ENCODE measurements at places on chromosomes 4 and X.

GRCh38 chrX:85391878-85392238, 12.4 kb upstream of the POF1B start:
- DNase-seq: no peak

DNA sequence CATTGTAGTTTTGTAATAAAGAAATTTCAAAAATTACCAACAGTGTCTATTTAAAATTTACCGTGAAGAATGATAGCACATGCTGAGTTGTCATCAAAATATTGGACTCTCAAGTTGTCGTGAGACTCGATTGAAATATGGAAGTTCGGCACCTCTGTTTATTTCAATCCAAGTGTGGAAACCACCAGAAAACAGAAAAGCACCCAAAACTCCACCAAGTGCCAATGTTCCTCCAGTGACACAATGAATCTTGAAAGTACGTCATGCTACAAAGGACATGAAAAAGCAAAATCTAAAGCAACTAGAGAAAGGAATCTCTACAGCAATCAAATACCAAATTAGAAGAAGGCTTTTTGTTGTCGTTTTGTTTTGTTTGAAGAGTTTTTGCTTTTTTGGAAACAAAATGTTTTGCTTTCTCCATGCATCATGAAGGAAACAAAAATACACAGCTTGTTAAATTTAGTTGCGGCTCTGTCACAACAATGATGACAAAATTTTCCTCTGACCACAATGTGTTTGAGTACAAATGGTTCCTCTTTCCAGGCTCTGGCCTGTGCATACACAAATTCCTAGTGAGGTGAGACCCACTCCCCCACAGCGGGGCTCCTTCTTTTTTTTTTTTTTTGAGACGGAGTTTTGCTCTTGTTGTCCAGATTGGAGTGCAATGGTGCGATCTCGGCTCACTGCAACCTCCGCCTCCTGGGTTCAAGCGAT, 9.6 kb upstream of the IL13RA1 start:
- DNase-seq: no peak

GRCh38 chr4:9980898-9981297, 40.4 kb downstream of the SLC2A9 start:
- no peak for DNase-seq

DNA sequence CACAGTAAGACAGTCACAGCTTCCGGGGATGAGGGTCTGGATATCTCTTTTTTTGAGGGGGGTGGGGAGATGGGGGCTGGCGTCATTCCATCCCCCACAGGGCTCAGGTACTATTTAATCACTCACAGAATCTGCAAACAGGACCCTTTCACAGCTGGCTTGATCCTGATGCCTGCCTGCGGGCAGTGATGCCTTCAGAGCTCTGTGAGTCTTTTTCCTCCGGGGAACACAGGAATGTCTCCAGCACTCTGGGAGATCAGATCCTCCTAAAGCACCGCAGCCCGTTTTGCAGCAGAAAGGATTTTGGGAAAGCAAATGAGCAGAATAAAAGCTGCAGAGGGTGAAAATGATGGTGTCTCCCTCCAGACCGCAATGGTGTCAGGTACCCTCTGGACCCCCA, 13.2 kb upstream of the SHOX start:
- DNase-seq: no peak

GRCh38 chr4:128461291-128462102, 173.9 kb upstream of the PGRMC2 start:
- peak; percentile 71 for DNase-seq

DNA sequence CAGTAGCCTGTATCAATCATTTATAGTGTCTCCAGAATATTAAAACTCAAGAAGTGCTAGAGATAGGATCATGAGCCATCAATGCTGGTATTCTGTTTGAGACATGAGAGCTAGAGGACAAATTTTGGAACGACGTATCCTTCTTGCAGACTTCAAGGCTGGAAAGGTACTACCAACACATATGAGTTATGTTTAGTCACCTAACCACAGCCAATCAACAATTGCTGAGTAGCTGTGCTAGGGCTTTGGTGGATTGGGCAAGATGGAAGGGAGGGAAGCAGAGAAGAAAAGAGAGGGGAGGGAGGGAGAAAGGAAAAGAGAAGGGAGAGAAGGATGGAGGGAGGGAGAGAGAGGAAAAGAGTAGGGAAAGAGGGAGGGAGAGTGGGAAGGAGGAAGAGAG, 21.6 kb upstream of the RAI2 start:
- DNase-seq: no peak

GRCh38 chr4:109011241-109012026, 248.6 kb upstream of the ETNPPL start:
- DNase-seq: no peak

- DNase-seq: no peak
Measured at GRCh38 chrX:19866626-19867410, 20.6 kb downstream of the SH3KBP1 start.

DNA sequence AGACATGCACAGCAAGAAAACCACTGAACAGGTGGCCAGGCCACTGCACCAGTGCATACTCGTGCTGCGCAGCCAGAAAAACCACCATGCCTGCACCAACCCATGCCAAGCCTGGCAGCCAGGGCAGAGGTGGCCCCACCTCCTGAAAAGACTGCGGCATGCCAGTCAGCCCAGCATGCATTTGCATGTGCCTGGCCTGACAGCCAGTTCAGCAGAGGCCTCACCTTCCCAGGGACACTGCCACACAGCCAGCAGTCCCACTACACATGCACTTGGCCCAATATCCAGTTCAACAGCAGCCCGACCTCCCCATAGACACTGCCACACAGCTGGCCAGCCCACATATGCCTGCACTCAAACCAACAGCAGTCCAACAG, 43.5 kb upstream of the DDX60 start:
- DNase-seq: no peak

GRCh38 chrX:21993265-21993664, 38.9 kb upstream of the PHEX start:
- DNase-seq: no peak

- no peak for DNase-seq
Measured at GRCh38 chrX:64427787-64428186, 32.5 kb upstream of the MTMR8 start.

DNA sequence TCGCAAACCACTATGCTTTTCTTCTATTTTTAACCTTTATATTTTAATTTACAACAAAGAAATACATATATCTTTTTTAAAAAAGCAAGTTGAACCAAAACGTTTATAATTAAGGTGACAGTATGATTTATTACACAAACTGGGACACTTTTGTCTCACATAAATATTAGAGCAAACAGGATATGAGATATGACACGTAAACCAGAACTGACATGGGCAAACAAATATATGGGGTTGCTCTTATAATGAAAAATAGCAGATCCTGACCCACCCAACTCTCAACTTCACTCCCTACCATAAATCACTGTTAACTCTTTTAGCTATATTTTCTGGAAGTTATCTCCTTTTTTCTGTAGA, 177.0 kb upstream of the EDNRA start:
- DNase-seq: no peak

- DNase-seq: no peak
Measured at GRCh38 chr4:30836231-30836630, 116.1 kb downstream of the PCDH7 start.

DNA sequence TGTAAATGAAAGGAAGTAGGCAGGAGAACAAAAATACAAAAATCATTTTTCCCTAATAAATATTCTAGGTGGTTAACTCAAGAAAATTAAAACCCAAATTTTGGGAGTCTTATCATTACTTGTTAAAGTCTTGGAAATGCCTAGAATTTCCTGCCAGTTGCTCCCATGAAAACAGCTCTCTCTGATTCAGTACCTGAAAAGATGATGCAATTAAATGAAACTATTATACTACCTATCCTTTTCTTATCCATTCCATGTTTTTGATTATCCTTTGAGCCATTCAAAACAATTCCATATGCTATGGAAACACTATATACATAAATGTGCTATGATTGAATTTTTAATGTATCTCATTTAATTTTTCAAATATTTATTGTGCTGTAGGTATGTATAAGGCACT, 50.5 kb upstream of the AMELX start:
- DNase-seq: no peak

GRCh38 chr4:139715746-139716391, 50.2 kb downstream of the MGST2 start:
- DNase-seq: no peak

- DNase-seq: no peak
Measured at GRCh38 chr4:160877087-160877790, 1286.6 kb downstream of the FSTL5 start.

DNA sequence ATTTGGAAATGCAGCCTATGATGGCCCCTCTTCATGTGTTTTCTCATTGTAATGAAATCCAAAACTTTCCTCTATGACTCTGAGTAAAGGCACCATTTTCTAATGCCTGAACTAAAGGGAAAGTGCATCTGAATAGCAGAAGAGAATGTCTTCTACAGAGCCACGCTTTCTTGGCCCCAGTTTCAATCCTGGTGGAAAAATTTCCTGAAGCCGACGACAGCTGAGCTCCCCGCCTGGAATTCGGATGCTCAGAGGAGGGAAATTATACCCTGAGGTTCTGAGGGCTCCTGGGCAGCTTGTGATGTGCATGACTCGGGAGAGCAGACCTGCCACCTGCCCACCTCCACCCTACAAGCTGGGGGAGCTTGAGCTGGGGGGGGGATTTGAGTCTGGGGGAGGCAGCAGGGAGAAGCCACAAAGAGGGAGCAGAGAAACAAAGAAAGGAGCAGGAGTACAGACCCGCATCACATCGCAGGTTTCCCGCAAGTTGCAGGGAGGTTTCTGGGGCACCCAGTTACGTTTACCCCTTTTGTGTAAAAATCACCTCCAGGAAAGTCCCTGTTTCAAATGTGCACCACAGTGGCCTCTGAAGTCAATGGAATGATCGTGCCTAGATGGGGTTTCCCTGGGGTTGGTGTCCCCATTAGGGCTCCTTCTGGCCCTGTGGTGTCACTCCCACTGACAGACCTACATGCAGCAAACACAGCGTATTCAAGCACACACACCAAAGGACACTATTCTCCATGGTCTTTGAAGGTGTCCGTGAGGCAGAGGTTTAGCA, 145.6 kb upstream of the RBPJ start:
- DNase-seq: no peak

DNA sequence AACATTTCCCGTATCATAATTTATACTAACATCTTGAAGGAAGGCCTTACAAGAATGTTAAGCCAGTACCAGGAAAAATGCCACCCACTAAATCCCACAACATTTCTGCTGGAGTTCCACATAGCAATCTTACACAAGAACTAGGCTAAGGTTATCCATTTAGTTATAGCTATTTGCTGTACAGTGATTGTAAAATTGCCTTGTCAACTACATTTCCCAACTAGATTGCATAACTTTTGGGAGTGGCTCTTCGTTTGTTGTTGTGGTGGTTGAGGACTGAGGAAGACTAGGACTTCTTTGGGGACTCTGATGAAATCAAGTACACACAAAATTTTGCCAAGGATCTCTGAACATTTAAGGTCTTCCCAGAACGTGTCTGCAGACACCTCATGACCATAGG, 8.0 kb downstream of the IBSP start:
- no peak for DNase-seq

GRCh38 chr4:17258106-17258505, 253.8 kb downstream of the QDPR start:
- DNase-seq: no peak

DNA sequence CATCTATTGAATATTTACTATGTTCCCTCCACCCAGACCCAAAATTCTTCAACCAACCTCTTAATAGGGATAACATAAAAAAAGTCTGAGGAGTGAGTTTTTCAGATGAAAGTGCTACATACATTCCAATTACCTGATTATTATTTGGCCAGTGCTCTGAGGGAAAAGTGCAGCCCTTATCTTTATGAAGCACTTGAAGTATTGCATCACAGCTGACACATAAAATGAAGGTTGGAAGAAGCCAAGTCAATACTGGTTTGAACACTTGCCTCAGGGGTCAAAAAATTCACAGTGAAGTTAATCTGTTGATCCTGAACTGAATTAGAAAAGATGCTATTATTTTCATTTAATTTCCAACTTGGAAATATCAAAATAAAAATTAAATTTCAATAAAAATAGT, 498.9 kb downstream of the INPP4B start:
- DNase-seq: no peak

- DNase-seq: no peak
Measured at GRCh38 chr4:186097386-186097785, 7.1 kb upstream of the FAM149A start.

- DNase-seq: no peak
Measured at GRCh38 chrX:101347859-101348451, 587 bp downstream of the TIMM8A start.

- no peak for DNase-seq
Measured at GRCh38 chrX:39830414-39830813, 267.3 kb downstream of the BCOR start.

GRCh38 chr4:163269869-163270268, 62.5 kb downstream of the NPY1R start:
- no peak for DNase-seq

GRCh38 chr4:108650212-108651013, at the start of gene OSTC:
Gene OSTC, plus strand, starts transcription at chr4:108650599. Its CDS starts 57 bp downstream, at chr4:108650656.
- peak; percentile 88 for DNase-seq

- DNase-seq: no peak
Measured at GRCh38 chr4:57494821-57495220, 384.6 kb upstream of the IGFBP7 start.

GRCh38 chrX:30702736-30703135, 49.5 kb downstream of the GK start:
- DNase-seq: peak; percentile 68

DNA sequence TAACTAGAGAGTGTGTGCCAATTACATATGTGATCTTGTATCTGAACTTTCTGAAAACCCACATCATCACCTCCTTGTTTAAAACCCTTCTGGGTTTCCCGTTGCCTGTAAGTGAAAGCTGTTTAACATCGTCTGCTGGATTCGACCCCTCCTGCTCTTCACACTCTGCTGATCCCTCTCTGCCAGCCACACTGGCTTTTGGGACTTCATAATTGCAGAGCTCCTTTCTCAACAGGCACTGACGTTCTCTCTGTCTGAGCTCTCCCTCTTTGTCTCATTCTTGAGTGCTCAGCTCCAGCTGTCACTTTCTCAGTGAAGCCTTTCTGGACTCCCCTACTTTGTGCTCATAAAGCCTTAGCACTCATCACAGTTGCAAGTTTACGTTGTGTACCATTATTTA, 153.9 kb downstream of the CEP135 start:
- DNase-seq: no peak

DNA sequence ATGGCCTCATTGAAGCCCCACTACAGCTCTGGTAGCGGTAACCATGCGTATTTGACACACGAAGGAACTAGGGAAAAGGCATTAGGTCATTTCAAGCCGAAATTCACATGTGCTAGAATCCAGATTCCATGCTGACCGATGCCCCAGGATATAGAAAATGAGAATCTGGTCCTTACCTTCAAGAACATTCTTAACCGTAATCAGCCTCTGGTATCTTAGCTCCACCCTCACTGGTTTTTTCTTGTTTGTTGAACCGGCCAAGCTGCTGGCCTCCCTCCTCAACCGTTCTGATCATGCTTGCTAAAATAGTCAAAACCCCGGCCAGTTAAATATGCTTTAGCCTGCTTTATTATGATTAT, 876 bp downstream of the HPRT1 start:
- no peak for DNase-seq

- DNase-seq: no peak
Measured at GRCh38 chr4:116064331-116064730, 950.9 kb upstream of the NDST4 start.

Measured in AG04449 (cell line).